EL (cell line): ENCODE measurements at places on chromosomes 1 and 21.

GRCh38 chr1:145992958-145993617, 3.3 kb downstream of the TXNIP start:
- no peak for DNase-seq

DNA sequence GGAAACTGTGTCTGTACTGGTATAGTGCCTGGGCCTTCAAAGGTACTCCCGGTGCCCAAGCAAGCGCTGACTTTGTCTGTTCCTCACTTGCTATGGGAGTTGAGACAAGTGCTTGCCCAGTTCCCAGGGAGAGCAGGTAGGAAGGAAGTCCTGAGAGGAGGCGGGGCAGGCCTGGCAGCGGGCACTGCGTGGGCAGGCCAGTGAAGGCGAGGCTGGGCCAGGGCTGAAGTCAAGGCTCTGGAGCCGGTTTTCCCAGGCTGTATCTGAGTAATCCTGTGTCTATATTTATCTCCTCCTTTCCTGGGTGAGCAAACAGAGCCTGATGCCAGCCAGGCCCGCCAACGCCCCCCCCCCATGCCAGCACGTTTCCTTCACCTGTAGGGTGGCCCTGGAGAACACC, 15.9 kb upstream of the EDN2 start:
- DNase-seq: no peak

DNA sequence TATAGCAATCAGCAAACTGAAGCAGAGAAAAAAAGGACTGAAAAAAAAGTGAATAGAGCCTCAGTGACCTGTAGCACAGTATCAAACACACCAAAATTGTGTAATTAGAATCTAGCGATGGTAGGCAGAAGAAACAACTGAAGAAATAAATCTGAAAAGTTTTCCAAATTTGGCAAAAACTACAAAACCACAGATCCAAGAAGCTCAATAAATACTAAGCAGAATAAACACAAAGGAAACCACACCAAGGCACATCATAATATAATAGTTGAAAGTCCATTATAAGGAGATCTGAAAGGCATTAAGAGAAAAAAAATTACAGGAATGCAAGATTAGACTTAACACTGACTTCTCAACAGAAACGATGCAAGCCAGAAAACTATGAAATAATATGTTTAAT, 7.1 kb upstream of the IL12RB2 start:
- DNase-seq: peak; percentile 9

GRCh38 chr1:147266381-147266780, 23.9 kb downstream of the CHD1L start:
- DNase-seq: no peak

GRCh38 chr21:16055014-16055413, 325.2 kb downstream of the USP25 start:
- DNase-seq: no peak

DNA sequence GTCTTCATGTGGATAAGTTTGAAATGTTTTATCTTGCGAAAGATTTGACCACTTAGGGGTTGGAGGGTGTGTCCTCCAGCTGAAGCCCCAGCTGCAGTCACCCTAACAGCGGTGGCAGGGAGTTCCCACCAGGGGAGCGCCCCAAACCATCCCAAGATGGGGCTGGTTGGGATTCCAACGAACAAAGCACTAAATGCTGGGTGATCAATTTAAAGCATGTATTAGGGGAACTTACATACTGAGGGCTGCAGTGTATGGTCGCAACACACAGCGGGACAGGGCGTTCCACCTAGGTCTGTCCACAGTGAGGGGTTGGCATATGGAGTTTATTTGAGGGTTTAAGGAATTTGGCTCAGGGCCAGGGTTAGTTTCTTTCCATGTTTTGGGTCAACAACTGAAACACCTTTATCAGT, 26.3 kb downstream of the SLC37A1 start:
- peak; percentile 12 for DNase-seq

DNA sequence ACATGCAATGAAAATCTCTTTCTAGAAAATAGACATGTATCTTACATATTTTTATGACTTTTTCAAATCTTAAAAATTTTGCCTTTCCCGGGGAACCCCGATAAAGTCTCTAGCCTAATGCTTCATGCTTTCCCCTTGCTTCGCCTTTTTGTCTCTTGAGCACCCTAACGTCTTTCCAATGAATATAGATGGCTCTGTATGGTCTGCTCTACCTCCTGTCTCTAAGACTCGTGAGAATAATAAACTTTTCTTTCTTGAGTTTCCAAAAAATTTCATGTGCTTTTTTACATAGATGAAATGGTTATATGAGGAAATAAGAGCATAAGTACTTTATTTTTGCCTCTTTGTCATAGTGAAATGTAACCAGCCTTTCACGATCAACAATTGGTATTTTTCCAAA, 202.6 kb downstream of the PDE4B start:
- no peak for DNase-seq

DNA sequence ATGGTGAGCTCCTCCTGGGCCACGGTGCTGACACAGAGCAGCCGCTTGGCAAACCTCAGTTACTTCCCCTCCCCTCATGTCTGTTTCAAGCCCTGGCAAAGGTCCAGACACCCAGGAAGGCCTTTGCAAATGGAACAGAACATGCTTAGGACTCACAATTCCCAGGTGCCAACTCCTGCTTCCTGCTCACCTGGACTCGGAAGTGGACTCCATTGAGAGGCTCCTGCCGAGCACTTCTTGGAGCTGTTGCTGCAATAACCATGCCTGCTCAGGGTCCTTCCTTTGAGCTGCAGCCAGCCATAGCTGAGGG, 10.7 kb downstream of the DCST2 start:
- DNase-seq: no peak

GRCh38 chr1:151713044-151713443, 3.6 kb downstream of the CELF3 start:
- DNase-seq: no peak

- DNase-seq: peak; percentile 25
Measured at GRCh38 chr1:56934430-56935060, 31.3 kb downstream of the C8B start.

- DNase-seq: peak; percentile 84
Measured at GRCh38 chr1:197776351-197777105, 1.2 kb upstream of the DENND1B start.

DNA sequence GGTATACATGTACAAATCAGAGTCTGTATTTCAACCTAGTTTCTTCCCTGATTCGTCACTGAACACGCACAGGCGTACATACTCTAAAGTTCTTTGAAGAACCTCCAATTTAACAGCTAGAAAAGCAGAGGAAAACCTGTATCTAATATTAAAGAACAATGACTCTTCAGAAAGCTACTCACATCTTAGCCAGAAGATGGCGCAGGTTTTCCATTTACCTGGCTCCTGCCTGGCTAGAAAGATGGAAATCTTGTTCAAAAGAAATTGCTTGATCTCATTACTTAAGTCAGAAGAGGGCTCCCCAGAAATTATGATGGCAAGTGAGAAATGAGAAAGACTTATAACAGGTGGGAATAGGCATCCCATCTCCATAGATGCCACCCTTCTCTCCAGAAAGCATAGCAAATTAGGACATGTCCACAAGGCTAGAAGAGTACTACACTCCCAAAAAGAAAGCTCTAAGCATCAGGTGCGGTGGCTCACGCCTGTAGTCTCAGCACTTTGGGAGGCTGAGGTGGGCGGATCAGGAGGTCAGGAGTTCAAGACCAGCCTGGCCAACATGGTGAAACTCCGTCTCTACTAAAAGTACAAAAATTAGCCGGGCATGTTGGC, 19.0 kb upstream of the L1TD1 start:
- DNase-seq: peak; percentile 45

- no peak for DNase-seq
Measured at GRCh38 chr1:163395790-163396189, 74.0 kb downstream of the NUF2 start.

- DNase-seq: no peak
Measured at GRCh38 chr1:178019622-178020021, 49.8 kb upstream of the SEC16B start.

DNA sequence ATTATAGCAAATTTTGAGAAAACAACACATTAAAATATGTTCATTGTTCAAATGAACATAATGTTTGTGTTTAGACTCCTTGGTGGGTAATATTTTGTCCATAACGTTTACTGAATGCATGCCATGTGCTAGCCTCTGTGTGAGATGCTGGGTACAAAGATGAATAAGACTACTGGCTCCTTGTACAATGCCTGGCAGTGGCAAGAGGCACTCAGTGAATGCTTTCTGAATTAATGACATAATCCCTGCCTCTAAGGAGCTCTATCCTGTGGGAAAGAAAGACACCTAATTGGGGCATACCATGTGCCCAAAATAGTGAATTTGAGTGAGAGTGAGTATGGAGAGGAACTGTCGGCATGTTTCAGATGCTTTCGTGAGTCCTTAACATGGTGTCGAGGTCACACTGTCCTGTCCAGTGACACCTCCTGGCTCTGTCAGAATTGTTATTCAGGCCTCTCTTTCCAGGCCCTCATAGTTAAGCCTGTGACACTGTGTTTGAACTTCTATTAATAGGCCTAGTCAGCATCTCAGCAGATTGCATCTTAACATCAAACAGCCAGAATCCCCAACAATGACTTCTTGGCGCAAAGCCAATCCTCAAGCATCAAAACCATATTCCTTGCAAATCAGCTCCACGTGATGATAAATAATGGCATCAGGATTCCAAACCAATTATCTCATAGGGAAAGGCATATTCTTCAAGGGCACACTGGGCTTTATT, 32.8 kb upstream of the S1PR1 start:
- peak; percentile 89 for DNase-seq

DNA sequence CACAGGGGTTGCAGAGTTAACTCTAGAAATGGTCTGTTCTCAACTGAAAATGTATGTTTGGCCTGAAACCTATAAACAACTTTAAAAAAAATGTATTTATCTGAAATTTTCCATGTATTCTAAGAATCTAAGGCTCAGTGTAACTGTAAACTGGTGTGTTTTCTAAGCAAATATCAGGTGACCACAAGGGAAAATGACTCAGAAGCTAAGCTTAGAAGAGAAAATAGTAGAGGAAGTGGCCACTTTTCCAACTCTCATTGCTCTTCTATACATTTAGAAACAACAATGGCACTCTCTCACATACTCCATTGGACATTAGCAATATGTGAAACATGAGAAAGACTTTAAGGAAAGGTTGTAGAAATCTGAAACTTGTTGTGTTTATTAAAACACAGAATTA, 7.5 kb downstream of the TNFSF18 start:
- peak; percentile 55 for DNase-seq

- DNase-seq: peak; percentile 42
Measured at GRCh38 chr21:26127918-26128317, 42.7 kb downstream of the APP start.

DNA sequence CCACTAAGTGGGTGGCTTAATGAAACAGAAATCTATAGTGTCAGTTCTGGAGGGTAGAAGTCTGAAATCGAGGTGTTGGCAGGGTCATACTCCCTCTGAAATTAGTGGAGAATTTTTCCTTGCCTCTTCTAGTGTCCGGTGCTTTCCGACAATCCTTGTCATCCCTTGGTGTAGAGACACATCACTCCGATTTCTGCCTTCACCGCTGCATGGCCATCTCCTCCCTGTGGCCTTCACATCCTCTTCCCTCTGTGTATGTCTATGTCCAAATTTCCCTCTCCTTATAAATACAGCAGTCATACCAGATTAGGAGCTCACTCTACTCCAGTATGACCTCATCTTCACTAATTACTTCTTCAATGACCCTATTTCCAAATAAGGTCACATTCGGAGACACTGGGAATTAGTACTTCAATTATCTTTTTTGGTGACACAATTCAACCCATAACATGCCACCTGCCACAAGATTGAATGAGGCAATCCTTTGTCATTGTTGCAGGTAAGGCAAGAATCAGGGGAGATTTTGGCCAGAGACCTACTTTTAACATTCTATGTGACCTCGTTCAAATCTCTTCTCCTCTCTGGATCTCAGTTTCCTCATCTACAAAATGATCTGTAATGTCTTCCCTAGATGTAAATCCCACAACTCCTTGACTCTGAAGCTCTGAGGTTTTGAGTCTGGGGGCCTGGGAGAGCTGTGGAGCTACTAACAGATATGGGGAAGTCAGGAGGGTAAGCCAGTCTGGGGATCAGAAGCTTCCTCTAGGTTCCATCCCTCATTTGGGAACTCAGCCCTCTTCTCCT, 16.1 kb downstream of the NAV1 start:
- DNase-seq: no peak

- DNase-seq: no peak
Measured at GRCh38 chr1:12302798-12303447, 73.1 kb downstream of the VPS13D start.

DNA sequence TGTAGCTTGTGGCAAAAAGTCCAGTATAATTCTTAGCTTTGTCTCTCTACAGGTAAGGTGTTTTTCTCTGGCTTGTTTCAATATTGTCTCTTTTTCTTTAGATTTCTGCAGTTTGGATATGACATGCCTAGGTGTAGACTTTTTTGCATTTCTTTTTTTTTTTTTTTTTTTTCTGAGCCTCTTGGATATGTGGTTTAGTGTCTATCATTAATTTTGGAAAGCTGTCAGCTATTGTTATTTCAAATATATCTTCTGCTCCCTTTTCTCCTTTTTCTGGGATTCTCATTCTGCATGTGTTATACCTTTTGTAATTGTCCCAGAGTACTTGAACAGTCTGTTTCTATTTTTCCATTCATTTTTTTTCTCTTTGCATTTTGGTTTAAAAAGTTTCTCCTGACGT, 243.2 kb downstream of the DSCAM start:
- no peak for DNase-seq

DNA sequence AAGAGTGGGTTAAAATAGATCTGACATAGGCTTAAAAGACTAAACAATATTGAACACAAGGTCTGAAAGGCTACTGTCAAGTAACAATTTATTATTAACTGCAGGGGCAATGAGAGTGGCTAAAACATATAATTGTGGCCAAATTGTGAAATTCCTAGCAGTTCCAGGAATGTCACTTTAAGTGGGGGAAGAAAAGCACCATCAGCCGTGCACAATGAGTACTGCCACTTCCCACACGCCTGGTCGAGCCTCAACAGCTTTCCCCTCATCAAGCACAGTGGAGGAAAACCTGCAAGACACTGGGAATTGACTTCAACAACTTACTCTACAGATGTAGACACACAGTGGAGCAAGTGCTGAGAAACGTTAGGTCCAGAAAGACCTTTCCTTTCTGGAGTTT, 16.4 kb downstream of the TFB2M start:
- DNase-seq: no peak

DNA sequence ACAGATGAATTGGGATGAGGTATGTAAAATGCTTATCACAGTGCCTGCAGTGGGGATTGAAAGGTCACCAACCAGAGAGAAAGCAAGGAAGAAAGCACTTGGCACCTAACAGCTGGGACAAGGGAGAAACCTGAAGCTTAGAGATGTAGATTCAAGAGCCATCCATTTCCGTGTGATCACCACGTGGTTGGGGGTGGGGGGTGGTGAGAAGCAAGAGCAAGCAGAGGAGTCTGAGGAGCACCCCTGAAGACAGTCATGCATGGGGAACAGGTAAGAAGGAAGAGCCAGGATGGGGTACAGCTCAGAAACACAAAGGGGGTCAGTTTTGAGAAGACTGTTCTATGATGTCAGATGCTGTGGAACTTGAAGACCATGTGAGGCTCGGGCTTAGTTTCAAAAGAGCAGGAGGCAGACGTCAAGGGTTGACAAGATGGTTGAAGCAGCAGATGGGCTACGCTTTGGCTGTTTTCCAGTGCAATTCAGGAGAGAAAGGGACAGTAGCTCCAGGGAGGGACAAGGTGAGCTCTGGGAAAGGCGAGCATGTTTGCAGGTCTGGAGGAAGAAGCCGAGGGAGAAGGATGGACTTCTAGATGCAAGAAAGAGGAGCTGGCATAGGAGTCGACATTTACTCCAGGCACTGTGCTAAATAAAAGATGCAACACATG, 17.4 kb downstream of the KANK4 start:
- no peak for DNase-seq
